ENCODE measurements at places on chromosomes 4 and X.

DNA sequence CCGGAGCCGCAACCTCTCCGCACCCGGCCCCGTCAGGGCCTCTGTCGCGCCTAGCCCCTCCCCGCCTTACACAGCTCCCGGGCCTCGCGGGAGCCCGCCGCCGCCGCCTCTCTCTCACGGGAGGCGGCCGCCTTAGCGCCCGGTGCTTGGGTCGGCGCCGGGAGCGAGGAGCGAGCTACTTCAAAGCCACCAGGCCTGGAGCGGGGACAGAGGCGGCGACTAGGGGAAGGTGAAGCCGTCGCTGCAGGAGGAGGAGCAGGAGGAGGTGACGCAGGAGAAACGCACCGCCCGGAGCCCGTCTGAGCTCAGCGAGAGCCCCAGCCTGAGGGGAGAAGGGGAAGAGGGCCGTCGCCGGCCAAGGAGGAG, 250 bp downstream of the USP9X start:
- no peak for DNase-seq

DNA sequence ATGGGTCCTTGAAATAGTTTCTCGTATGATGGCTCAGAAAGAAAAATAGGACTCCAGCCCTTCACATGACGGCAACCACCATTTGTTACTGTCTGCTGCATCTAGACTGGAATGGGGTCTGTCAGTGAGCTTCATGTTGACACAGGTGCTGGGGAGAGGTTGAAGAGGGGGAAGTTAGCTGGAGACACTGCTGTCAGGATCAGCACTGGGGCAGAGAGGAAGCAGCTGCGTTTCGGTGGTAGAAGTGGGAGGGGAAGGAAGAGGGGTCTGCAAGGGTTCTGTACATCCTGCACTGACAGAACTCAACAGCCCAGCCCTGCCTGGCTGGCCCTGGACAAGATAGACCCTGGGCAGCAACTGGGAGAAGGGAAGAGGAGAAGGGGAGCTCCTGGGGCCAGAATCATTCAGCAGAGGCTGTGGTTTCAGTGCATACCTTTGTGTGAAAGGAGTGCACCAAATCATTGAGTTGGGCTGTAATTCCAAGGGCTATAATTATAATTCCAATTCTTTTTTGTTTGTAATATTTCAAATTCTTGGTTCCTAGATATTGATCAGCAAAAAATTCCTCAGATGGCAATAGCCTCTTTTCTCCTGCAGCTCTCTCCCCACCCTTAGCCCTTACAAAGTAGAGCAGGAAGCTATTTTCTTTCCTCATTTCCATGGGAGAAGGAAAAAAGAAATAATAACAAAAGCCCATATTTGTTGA, 119.4 kb upstream of the C1GALT1C1 start:
- DNase-seq, result peak; percentile 51

GRCh38 chrX:106510713-106511403, 100.9 kb upstream of the RADX start:
- DNase-seq, result no peak

- DNase-seq, result no peak
These were observed 30.3 kb upstream of the BRS3 start for GRCh38 chrX:136457303-136457917.

DNA sequence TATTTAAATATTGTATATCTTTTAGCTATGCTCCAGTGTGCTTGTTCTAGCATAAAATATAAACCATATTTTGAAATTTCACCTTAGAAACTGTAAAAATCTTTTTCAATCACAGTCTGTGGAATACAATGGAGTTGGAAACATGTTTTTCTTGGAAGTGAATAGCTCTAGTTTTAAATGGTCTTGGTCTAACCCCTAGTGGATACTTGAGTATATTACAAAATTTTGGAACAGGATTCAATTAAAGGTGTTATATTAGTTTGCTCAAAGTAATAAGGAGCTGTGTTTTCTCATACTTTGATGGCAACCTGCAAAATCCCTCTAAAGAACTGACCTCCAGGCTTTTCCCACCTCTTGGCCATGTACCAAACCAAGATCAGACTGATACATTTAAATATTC, 48.2 kb downstream of the STK26 start:
- no peak for DNase-seq
